Sciatic nerve (tissue), 2 donors: ENCODE measurements at places on chromosomes 1 and 21.

DNA sequence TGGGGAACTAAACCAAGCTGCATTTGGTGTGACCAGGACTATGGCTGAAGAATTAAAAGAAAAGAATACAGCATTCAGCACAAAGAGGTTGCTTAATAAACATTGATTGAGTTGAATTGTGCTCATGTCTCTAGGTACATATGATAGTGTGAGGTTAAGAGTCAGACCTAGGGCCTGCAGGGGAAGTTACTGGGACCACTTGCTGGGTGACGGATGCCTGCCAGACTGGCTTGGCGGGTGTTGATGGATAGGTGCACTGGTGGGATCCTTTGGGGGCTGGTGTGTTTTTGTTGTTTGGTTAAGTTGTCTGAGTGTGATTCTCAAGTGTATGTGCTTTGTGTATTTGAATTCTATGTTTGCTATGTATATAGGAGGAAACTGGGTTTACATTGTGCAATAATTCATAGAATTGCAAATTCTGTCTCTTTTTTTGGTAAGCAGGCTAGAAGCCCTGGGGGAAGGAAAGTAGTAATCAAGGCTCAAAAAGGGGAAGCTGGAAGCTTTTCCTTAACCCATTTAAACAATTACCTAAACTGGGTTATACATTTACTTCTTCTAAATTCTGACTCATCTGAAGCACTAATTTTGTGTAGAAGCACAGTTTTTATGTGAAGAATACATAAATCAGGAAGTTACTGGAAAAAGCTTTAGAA, 1.8 kb downstream of the CD101 start:
- no peak for DNase-seq

DNA sequence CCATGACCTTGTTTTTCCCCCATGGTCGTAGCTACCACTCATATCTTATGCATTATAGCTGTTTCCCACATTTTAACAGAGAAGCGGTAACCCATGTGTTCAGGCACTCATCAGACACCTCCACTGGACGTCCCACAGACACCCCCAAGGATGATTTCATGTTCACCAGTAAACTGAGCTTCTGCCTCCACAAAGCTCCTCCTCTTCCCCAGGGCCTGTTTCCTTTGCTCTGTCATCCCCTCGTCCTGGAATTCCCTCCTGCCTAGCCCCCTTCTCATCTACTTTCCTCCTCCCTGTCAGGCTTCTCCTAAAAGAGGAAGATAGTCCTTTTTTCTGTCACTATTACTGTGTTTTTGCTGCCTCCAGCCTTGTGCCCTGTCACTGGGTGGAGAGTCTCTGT, 111.2 kb downstream of the OMA1 start:
- no peak for DNase-seq

- no peak for DNase-seq
Measured at GRCh38 chr21:40803101-40803500, 43.9 kb downstream of the DSCAM start.

DNA sequence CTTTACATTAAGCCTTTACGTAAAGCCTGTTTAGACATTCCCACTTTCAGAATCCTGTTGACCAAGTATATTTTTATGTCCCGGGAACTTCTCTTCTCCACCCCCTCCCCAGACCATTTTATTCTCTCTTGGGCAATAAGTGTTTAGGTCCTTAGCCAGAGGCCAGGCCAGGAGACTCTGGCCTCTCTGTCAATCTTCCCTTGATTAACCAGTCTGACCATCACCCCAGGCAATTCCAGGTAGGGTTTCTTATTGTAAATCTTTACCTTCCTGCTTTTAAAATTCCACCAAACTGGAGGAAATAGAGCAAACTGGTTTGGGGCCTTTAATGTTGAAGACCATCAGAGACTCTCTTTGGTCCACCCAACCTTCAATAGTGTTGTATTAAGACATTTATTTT, 12.2 kb upstream of the IFI6 start:
- DNase-seq: no peak

GRCh38 chr1:90512441-90512840, 204.7 kb downstream of the BARHL2 start:
- DNase-seq: no peak

DNA sequence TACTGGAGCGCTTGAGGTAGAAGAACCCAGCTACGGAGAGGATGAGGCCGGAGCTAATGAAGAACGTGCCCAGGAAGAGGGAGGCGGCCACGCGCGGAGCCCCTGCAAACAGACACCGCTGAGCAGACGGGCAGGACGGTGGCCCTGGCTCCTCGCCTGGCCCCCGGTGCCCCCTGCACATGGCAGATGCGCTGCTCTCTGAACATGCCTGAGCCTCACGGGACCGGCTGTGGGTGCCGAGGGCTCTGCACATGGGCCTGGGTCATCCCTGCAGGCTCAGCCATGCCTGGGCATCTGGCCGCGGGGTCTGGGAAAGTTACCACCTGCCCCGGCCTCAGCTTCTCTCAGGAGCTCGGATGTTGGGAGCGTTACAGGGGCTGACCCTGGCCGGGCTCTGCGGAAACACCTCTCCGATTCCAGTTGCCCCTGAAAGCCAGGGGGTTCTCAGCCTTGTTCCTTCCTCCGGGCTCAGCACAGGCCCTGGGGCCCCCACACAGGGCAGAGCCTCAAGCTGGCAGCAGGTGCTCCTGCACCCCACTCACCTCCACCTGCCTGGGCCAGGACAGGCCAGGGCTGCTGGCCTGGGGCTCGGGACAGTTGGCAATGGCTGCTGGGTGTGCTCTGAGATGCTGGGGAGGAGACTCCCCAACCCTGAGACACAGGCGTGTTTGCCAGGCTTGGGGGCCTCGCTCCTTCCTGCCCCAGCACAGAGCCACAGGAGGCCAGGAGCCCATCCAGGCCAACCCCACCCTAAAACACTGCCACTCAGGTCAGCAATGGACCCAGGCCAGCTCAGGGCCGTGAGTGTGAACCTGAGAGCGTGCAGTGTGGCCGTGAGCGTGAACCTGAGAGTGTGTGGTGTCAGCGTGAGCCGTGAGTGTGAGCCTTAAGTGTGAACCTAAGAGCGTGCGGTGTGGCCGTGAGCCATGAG, 12.1 kb upstream of the RNF223 start:
- DNase-seq: peak; percentile 55

DNA sequence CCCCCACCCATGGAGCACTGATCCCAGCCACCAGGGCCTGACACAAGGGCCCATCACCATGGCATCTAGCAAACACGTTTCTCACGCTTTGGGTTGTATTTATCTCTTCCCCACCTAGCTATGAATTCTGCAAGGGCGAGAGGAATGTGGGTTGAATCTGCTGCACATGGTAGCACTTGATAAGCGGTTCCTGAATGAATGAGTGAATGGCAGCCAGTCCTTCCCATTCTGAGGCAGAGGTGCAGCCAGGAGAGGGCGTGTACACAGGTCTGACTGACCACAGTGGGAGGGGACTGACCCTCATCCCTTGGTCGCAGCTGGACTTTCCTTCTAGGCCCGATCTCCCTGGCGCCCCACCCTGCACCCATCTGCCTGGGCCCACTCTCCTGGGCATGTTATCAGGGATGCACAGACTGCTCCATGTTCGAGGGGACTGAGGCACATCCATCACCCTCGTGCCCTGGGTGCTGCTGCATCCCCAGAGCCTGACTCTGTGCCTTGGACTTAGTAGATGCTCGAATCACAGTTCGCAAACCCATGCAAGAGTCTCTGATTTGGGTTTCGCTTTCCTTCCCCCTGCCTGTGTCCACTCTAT, 1.0 kb downstream of the RD3 start:
- no peak for DNase-seq

DNA sequence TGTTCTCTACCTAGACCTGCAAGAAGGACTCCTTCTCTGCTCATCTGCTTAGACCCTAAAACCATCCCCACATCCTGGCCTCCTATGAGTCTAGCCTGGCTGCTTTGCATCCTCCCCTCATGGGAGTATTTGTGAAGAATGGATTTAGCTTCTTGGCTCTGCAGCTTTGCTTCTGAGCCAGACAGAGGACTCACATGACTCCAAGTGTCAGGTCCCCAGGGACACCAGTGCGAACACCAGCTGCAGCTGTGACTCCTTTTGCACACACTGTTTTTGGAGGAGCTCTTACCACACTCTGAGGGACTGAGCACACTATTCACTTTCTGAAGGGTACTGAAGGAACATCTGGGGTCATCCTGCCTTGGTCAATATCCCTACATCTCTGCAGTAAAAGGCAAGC, 131.8 kb upstream of the SGIP1 start:
- peak; percentile 84 for DNase-seq

- DNase-seq: no peak
Measured at GRCh38 chr1:87723193-87723592, 394.5 kb downstream of the LMO4 start.

DNA sequence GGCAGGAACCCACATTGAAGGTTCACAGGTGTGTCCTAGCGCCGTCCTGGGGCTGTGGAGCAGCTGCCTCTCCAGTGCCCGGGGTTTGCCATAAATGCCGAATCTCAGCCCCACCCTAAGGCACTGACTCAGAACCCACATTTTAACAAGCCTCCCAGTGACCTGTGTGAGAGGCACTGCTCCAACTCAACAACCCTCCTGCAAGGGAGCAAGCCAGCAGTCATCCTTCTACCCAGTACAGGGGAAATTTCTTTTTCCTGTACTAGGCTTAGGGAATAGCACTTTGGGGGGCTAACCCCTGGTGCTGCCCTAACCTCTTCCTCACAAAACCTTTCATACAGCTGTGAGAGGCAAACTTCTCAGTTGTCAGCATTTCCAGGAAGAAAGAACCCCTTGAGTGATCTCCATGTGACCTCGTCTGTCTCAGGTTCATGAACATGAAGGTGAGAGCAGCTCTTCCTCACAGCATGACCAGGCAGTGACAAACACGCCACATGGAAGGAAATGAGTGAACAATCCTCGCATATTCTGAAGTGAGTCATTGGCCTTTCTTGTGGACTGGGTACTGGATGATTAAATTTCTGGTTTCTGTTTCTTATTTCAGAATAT, 11.4 kb upstream of the BCAR3 start:
- DNase-seq: no peak

GRCh38 chr1:246491551-246492053, 15.5 kb downstream of the SMYD3 start:
- no peak for DNase-seq

DNA sequence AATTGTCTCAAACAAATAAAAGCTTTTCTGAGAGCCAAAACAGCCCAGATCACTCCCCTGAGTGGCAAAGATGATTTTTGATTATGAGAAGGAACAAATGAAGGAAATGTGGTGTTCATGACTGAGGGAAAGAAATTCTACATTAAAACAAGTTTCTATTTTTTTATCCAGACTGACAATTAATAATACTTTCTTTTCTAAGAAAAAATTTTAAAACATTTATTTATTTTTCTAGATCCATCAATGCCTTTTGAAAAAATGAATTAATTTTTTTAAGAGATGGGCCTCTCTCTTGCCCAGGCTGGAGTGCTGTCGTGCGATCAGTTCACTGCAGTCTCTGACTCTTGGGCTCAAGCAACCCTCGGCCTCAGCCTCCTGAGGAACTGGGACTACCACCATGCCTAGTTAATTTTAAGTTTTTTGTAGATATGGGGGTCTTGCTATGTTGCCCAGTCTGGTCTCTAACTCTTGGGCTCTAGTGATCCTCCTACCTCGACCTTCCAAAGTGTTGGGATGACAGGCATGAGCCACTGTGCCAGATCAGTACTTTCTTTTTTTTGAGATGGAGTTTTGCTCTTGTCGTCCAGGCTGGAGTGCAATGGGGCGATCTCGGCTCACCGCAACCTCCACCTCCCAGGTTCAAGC, 11.2 kb upstream of the TXNIP start:
- no peak for DNase-seq

DNA sequence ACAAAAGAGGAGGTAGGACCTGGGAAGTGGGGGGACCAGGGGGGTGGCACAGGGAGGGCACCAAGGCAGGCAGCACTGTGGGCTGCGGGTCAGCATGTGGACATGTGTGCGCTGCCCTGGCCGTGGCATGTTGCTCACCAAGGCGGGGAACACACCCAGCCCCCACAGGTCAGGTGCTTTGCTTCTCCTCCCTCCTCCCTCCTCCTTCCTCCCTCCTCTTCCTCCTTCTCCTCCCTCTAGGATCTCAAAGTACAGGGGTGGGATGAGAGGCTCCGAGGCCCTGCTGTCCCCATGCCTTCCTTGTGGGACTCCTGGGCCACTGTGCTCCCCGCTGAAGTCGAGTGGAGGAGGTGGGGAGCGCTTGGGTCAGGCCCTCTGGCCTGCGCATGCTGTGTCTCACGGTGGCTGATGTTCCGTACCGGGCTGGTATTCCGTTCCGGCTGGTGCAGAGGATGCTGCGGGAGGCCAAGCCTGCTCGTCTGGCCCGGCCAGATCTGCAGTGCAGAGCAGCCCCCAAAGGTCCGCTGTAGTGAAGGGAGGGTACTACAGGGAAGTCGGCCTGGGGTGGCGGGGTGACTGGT, 26.6 kb downstream of the SPSB1 start:
- no peak for DNase-seq

DNA sequence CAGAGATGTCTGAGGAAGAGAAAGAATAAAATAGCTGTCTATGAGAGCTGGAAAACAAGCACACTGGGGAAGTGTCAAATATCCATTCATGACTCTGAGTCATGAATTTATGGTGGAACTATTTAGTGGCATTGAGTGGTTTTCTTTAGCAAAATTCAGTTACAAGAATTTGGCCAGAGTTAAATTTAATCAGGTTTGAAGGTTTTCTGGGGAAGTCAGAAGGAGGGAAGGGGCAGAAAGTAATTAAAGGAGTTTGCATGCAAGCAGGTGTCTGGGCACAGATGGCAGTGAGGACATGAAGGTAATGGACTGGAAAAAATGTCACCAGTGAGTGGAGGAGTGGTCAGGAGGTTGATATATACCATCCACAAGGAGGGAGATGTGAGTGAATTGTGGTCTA, 121.9 kb upstream of the IVNS1ABP start:
- no peak for DNase-seq
